Erythroblast (primary cell): ENCODE measurements at places on chromosomes 4 and X.

DNA sequence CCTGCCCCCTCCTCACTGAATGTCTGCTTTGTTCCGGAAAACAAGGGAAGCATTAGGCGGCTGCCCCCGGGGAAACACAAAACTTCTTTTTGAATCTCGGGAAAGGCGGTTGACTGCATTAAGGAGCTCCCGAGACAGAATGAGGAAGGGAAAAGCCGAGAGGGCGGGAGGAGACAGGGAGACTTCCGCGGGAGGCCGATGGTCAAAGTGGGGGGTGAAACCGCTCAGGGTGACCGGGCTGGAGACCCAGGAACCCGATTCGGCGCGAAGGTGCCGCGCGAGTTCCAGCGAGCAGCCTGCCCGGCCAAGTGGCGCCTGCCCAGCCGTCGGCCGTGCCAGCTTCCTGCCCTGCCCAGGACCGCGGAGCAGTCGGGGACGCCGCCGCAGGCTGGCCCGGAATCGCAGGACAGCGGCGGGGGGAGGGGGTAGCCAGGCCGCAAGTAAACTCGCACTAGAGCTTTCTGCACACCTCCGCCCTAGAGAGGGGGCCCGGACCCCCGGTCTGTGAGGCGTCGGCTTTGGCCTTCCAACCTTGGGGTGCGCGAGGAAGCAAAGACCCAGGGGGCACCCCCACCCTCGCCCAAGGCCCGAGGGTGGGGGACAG is 55.1 kb upstream of the BCOR start:
- DNase-seq: no peak

DNA sequence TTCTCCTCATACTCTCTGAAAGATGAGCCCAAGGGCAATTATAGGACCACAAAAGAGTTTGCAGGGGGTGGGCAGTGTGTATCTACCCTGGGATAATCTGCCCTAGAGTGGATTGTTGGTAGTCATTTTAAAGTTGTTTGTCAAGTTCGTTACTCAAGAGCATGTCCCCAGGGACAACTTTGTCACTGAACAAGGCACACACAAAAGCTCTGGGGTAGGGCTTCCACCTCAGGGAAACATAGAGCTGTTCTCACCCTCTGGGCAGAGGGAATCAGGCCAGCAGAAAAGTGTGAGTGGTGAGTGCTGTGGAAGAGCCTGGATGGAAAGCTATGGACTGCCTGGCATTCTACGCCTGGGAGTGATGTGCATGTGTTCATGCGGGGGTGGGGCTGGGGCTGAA is 23.3 kb upstream of the LEF1 start:
- DNase-seq: no peak

GRCh38 chr4:161252520-161253141 is 911.2 kb downstream of the FSTL5 start:
- peak; percentile 1 for DNase-seq

- peak; percentile 21 for DNase-seq
Observed at GRCh38 chr4:48033825-48034413, 17.3 kb downstream of the NIPAL1 start.

GRCh38 chr4:41408859-41409593 is 128.9 kb upstream of the LIMCH1 start:
- no peak for DNase-seq

DNA sequence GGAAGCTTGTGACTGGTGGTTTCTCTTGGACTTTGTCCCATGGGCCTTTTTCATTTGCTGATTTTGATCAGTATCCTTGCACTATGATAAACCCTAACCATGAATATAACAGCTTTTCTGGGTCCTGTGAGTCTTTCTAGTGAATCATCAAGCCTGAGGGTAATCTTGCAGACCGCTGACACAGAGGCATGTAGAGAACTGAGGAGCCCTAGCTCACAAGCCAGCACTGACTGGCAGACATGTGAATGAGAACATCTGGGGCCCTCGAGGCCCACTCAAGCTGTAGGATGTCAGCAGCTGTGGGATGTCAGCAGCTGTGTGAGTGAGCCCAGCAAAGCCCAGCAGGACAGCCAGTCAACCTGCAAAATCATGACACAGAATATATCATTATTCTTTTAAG is 36.7 kb downstream of the HMGB3 start:
- no peak for DNase-seq

- DNase-seq: no peak
Observed at GRCh38 chr4:11158971-11159370, 269.7 kb downstream of the HS3ST1 start.
